ENCODE measurements at places on chromosomes 6 and 20.

- DNase-seq: no peak
These were observed 148.7 kb downstream of the PRL start for GRCh38 chr6:22147921-22148776.

DNA sequence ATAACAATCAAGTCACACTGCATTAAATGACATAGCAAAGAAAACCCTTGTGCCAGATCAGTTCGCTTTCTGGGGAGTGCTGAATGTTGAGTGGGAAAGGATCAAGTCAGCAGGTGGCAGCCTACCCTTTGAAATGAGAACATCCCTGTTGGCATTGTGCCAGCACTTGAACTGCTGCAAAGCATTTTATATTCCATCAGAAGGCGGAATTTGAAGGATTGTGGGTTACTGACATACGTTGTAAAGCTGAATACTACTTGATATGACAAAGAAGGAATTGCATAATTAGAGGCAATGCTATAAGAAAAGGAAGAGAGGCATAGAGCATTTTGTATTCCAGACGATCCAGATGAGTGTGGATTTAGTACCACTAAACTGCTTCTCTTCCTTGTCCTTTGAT, 26.5 kb downstream of the BCKDHB start:
- no peak for DNase-seq

DNA sequence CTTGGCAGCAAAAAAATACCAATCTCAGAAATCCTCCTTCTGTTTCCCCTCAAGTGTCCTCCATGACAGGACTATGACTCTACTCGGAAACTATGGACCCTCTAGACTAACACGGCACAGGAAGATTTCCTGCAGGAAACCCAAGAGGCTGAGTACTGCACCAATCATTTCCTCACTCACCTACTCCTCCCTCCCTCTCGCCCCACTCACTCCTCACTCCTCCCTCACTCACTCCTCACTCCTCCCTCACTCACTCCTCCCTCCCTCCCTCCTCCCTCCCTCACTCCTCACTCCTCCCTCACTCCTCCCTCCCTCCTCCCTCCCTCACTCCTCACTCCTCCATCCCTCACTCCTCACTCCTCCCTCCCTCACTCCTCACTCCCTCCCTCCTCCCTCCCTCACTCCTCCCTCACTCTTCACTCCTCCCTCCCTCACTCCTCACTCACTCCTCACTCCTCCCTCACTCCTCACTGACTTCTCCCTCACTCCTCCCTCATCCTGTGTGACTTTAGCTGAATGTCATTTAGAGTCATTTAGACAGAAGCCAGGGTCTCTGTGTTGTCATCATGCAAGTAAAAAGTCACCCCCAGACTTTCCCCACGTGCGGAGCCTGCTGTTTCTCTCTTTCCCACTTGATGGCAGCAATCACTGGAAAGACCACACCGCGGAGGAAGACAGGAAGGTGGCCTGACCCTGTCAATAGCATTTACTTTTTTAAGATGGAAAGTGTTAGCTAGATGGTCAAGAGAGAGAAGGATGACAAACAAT, 226.8 kb upstream of the PDE10A start:
- DNase-seq: no peak

- no peak for DNase-seq
These were observed 864 bp upstream of the CEBPB start for GRCh38 chr20:50189681-50190250.

GRCh38 chr20:64150756-64151632, 13.3 kb upstream of the MYT1 start:
- DNase-seq: no peak

DNA sequence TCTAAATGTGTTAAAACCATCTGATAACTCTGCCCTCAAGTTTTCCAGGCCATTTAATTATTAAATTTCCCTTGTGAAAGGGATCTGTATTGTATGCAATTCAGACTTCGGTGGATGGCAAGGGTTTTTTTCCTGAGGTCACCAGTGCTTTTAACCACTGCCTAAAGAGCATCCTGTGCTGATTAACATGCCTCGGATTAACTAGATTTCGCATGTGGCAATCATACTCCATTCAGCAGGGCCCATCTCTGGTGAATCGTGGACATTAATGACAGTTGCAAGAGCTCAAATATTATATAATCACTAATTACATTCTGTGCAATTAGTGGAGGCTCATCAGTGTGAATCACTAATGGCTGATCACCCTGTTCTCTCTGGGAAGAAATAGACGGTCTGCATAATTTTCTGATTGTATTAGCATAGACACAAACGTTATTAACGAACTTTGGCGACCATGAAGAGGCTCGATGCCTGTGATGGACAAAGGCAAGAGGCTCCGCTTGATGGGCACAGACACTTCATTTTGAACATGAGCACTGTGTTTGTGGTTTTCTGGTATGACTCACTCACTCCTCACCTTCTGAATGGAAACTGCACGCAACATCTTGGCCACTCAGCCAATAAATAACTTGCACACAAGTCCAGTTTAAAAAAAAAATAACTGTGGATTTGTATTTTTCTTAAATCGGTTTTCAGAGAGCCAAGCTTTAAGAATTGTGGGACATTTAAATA, 31.4 kb downstream of the LINC00237 start:
- DNase-seq: no peak

DNA sequence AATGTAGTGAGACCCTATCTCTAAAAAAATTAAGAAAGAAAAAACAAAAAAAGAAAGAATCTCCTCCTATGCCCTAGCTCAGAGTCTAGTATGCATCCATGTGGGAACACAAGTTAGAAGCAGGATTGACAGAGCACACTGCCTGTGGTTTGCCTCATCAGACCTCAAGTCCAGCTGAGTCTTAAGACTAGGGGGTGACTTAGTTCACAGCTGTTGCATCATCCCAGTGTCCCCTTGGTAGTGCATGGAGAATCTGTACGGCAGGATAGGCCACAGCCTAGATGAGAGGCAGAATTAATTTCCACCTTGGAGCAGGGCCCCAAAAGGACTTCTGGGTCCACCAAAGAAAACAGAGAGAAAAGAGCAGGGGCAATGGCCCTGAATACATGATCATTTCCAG, 13.7 kb downstream of the PNPLA1 start:
- no peak for DNase-seq

DNA sequence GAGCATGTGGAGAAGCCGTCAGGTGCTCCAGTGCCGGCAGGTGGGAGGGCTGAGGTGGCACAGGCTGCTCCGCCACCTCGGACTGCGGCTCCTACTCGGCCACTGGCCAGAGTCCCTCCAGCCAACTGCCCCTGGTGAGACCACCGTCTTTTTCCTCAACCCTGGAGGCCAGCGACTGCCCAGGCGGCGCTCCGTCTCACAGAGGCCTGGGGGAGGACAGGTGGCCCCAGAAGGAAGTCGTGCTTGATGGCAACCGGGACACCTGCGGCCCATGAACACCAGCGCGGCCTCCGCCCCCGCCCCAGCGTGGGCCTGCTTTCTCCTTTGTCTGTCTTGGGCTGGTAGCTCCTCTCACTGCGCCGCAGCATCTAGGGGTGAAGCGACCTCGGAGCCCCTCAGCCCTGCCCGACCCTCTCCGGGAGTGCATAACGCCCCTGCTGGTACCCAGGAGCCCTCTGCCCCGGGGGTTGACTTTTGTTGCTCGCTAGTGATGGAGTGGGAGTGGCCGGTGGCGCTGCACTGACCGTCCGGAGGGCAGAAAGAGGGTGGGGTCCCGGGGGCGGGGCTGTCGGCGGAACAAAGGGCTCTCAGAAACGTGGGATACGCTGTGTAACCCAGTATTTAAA, 706 bp upstream of the TUBB2B start:
- no peak for DNase-seq

DNA sequence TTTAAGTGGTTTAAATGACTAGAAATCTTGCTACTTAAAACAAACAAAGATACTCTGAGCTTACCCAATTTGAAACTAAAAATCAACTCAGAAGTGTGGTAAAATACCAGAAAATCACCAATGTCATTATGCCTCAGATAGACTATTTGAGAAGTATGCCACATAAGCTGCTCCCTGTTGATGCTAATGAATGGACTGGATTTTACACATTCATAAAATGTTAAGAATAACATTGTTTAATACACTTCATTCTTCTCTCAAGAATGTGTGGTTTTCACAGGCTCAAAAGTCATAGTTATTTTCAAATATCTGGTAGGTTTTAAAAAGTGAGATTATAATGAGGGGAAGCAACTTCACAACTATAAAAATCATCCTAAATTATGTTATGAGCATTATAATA, 170.6 kb downstream of the TASP1 start:
- DNase-seq: no peak

GRCh38 chr6:108002365-108003221, 44.6 kb upstream of the SEC63 start:
- no peak for DNase-seq

GRCh38 chr20:57660922-57661745, 40.9 kb upstream of the ZBP1 start:
- no peak for DNase-seq

DNA sequence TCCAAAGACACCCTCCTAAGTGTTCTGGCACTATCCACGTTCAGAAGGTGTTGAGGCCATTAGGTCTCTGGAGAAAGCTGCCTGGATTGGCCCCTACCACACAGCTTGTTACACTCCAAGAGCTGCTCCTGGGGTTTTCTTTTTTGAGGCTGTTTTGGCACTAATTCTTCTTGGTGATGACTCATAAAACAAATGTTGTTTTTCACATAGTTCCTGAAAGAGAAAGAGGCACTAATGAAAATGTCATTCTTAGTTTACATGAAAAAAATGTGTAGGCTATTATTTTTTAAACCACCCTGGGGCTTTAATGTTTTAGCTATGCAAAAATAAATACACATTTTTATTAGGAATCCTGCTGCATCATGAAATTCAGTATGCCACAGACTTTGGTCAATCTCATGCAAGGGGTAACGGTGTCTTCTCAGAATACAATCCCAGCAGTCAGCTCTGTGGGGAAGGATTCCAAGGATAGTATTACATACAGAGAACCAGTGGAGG, 38.1 kb downstream of the TBPL1 start:
- no peak for DNase-seq

DNA sequence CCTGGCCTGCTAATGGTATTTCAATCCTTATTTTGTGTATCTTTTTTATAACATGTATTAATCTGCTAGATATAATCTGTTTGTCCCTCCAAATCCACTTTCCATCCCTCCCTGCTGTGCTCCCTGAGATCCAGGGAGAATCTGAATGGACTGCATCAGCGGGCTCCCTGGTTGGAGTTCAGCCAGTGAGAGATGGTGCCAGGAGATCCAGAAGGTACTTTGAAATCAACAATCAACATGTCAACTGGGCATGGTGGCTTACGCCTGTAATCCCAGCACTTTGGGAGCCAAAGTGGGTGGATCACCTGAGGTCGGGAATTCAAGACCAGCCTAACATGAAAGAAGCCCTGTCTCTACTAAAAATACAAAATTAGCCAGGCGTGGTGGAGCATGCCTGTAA, 4.4 kb downstream of the ATF6B start:
- DNase-seq: no peak

- no peak for DNase-seq
These were observed 58.0 kb upstream of the MPC1 start for GRCh38 chr6:166440729-166441128.

GRCh38 chr6:167907837-167908681, 81.3 kb downstream of the AFDN start:
- DNase-seq: no peak

- no peak for DNase-seq
These were observed at the start of gene VIP for GRCh38 chr6:152750694-152751093. Gene VIP (plus strand): TSS chr6:152750797. CDS start chr6:152752178, 1,381 bp downstream.

DNA sequence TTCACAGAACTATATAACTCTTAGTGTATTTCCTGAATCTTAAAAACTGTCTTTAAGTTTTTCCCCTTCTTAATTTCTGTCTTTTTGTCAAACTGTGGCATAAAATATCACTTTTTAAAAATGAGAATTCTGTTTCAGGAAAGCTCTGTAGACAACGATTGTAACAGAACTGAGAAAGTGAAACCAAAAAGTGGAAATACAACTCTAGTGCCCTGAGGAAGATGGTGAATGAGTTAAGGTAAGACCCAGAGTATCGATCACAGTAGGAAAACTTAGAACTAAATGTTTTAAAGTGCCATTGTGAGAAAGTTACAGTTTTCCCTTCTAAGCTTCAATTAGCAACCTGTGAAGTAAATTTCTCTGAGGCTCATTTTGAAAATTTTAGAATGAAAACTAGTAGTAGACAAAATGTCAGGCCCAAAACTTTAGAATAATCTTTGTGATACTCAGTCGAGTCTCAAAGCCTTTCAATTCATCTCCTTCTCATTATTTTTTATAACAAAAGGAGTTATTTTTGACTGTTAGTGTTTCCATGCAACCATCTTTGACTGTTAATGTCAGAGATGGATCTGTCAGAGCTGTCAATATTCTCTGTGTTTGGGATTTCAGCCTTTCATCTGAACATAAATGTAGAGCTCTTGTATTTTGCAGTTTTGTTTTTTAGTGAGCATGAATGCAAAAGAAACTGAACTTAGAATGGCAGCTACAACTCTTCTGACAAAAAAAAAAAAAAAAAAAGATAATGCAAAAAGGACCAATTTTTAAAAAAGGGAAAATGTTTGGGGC, 19.0 kb upstream of the TRDN start:
- DNase-seq: no peak

DNA sequence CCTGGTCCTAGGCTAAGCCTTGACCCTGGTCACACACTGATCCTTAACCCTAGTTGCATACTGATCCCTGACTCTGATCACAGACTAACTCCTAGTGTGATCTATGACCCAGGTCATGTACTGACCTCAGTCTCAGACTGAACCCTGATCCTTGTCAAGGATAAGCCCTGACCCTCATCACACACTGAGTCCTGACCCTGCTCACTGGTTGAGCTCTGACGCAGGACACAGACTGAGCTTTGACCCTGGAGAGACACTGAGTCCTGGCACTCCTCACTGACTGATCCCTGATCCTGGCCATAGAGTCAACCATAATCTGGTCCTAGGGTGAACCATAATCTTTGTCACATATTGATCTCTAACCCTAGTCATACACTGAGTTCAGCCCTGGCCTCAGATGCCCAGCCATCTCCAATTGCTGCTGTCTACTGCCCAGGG, 37.9 kb downstream of the KCNB1 start:
- no peak for DNase-seq

DNA sequence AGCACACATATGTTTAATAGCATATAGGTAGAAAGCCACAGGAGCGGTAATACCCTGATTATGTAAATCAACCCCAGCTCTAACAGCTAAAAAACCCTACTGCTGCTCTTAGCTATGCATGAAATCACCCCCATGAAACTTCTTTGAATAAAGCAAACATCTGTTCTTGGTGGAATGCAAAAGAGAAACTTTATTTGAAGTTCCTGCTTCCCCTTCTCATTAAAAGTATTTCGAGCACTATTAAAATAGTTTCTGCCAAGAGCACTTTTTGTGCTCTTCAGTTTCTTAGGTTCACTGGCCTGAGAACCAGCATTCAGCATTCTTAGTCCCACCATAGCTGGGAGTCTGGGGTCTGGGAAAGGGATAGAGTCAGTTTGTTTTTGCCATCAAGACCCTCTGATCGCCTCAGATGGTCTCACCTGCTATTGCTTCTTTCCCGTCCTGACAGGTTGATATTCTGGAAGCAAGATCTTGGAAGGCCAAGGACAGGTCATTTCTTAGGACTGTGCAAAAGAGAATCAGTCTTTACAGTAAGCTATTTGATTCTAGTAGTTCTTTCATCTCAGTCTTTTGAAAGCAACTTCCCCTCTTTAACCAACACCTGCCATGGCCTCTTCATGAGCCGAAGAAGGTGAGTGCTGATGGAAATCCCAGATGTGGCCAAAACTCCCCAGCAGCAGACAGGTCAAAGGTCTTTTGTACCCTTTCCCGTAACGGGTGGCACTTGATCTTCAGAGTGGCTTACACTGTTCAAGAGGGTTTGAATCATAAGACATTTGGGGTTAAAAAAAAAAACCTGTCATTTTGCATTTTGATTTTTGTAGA, 76.5 kb upstream of the TMEM170B start:
- no peak for DNase-seq

Measured in stimulated activated CD8-positive, alpha-beta memory T cell treated with anti-CD3 and anti-CD28 coated beads, Interleukin-15, amount 100 ng/mL, for 24 hours (primary cell).